Ammon's horn (tissue), 1 donor: ENCODE measurements at places on chromosomes 1 and 21.
A peak's percentile ranks its signal among the peaks of the same experiment; 100 is the strongest.

DNA sequence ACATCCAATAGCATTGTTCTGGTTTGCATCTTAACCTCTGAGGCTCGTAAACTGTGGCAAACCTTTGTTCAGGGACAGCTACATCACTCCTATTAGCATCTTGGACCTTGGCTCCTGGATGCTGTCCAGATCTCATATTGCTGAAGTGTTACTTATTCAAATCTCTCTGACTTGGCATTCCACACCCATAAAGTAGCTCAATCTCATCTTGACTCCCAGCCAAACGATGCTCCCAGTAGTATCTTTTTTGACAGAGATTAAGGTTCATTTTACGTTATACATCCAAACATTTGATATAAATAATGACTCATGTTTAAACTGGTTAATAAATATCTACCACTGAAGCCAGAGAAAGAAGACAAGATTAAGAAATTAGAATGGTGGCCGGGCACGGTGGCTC, 4.4 kb upstream of the FLVCR1 start:
- no peak for DNase-seq

- DNase-seq: no peak
Observed at GRCh38 chr1:5140136-5140535, 485.7 kb downstream of the AJAP1 start.

DNA sequence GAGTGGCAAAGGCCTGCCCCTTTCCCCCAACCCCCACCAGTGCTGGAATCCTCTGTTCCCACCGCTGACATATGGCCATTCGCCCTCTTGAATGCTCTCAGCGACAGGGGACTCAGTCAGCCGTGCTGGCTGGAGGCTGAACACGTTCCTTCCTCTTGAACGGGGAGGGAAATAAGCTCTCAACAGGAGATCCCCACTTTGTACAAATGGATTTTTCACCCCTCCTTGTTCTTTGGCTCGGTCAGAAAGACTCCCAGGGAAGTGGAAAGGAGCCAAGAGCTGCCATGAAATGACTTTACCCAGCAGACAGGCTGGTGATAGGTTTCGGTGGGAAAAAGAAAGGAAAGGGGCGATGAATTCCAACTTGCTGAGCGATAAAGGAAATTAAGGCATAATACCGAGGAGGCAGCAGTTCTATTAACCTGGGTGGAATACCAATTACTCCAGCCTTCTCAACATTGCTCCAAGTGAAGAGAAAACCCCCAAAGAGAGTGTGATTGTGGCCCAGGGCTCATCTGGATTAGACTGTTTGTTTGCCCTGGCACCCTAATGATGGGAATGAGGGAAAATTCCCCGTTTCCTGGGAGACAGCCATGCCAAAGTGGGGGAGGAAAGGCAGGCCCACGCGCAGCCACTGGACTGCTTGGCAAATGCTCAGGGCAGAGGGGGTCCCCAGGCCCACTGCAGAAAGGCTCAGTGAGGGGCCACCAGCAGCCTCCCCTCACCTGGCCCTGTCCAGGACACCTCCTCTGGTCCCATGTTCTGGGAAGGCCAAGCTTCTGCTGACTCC, 23.9 kb downstream of the LRP8 start:
- peak; percentile 45 for DNase-seq

DNA sequence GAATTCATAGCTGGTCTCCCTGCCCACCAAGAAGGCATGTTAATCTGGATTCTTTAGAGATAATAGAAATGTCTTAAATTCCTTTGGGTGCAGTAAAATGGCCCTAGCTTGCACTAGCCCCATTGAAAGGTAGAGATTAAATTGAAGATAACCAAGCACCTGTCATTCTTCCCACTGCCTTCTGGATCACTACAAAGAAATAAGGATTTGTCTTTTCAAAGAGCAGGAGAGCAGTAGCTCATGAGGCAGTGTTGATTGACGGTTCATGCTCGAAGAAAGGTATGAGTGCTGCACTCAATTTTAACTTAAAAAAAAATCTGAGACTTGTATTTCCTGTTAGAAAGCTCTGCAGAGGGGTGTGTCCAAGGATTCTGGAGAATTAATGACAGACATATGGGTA, 74.9 kb upstream of the F3 start:
- DNase-seq: no peak

GRCh38 chr21:24948186-24948585, 659.1 kb downstream of the MRPL39 start:
- DNase-seq: no peak

GRCh38 chr1:23613191-23614031, 54.1 kb upstream of the ID3 start:
- DNase-seq: no peak

DNA sequence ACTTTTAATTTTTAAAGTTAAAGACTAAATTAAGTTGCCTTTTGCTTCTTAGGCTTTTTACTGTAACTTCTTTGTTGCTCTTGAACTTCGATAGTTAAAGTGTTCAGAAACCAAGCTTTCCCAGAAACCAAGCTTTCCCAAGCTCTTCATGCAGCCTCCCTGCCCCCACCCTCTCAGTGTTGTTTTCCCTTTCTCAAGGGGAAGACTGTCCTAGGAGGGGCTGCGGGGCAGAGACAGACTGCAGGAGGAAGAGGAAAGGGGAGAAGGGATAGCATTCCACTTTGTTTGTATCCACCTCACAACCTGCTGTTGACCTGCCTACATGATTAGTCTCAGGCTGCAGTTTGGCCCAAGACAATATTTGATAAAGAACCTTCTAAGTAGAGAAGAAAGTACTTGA, 39.0 kb upstream of the DIPK1A start:
- peak; percentile 19 for DNase-seq

- DNase-seq: peak; percentile 39
Observed at GRCh38 chr1:66758241-66758755, 6.0 kb downstream of the DYNLT5 start.

DNA sequence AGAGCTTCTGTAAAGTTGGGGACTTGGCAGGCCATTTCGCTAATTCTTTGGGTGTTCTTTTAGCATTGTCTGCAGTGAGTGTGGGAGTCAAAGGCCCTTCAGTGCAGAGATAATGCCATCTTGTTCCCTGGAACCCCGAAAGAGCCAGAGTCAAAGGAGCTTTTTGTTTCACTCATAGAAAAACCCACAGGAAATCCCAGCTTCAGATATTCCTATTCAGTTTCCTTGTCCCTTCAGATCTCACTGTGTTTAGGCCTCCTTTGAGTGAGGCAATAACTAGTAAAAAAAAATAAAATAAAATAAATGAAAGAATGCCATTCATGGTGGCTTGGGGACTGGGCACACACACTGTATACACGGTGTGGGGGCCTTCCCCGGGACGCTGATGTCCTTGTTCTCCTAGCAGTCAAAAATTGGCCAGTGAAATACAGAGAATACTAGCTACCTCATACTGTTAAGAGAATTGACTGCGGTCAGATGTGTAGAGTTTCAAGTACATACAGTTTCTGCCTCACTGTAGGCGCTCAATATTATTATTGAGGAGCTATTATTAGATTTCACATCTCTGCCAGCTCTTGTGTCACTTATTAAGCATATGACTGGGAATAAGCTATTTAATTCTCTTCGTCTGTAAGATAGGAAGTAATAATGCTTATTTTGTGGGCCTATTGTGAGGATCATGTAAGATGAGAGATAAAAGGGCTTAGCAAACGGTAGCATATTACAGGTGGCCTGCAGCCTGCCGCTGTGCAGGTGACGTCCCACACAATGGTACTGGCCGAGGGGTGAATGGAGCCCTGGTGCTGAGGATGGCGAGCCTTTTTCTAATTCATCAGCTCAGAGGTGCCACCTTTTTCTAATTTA, 16.7 kb downstream of the DISC1 start:
- DNase-seq: peak; percentile 80

GRCh38 chr1:57599236-57599994, 175.6 kb upstream of the DAB1 start:
- peak; percentile 16 for DNase-seq

DNA sequence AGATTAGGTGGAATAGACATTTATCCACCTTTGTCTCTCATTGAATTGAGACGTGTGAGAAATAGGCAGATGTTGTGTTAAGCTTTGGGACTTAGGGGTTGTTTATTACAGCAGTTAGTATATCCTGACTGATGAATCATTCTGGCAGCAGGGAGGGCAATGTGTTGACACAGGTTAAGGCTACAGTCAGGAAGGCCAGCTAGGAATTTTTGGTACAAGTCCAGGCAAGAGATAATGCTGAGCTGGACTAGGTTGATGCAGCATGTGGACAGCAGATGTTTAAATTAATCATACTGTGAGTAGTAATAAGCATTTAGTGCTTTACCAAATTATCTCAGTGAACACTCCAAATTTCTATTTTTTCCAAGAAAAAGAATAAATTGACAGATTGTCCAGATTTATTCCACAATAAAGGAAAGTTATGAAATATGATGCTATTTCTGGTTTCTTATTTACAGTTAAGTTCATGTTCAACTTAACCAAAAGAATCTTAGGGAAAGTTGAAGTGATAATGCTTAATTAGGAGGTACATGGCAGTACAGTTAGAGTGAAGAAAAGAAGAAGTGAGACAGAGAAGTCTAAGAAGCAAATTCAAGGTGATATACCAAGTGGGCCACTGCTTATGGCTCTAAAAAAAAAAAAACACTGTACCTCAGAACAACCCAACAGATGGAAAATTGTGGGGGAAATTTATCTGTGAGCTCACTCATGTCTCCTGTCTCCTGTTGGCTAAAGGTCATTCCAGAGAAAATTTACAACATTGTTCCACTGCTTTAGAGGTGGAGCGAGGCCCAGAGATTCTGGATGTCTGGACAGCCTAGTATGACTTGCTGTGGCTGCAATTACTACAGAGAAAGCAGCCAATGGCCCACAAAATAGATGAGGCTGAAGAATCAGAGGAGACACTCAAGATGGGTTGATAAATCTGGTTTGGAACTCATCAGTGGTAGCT, 102.7 kb upstream of the C21orf91 start:
- no peak for DNase-seq

- no peak for DNase-seq
Observed at GRCh38 chr21:39381009-39381408, 32.1 kb upstream of the HMGN1 start.

DNA sequence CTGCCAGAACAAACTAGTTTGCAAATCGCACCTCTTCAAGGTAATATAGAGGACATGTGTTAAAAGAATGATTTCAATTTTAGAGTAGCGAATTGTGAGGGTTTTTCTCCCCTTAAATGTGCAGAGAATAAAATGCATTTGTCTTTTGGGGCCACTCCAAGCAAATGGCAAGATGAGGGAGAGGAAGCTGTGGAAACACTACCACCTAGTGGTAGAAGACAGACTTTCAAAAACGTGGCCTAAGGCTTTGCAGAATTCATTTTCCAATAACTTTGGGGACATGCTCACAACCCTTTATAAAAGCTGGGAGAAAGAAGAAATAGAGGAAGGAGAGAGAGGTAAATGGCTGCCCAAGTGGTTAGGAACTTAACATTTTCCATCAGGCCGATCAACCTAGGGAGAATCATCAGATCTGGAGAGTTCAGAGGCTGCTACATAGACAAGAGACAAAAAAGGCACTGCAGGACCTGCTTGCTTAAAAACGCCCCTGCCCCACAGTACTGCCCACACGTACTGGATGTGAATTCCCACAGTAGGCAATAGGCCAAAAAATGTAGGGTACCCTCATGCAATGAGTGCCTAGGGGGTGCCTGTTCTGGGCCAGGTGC, 15.7 kb upstream of the RCAN1 start:
- DNase-seq: peak; percentile 83

DNA sequence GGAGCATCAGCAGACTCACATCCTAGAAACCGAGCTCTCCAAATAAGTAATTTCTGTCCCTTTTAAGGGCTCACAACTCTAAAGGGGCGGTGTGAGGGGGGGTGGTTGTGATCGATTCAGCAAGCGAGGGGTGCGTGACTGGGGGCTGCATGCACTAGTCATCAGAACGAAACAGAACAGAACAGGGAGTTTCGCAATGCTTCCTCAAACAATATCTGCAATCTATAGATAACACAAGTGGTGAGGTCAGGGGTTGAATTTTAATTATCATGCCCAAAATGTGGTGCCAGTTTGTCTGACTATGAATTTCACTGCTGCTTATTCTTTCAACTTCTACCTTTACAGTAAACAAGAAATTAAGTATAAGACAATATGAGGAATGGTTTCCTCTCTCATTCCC, 1003.0 kb upstream of the NCAM2 start:
- DNase-seq: no peak

GRCh38 chr1:88640060-88640459, 44.0 kb upstream of the PKN2 start:
- no peak for DNase-seq

DNA sequence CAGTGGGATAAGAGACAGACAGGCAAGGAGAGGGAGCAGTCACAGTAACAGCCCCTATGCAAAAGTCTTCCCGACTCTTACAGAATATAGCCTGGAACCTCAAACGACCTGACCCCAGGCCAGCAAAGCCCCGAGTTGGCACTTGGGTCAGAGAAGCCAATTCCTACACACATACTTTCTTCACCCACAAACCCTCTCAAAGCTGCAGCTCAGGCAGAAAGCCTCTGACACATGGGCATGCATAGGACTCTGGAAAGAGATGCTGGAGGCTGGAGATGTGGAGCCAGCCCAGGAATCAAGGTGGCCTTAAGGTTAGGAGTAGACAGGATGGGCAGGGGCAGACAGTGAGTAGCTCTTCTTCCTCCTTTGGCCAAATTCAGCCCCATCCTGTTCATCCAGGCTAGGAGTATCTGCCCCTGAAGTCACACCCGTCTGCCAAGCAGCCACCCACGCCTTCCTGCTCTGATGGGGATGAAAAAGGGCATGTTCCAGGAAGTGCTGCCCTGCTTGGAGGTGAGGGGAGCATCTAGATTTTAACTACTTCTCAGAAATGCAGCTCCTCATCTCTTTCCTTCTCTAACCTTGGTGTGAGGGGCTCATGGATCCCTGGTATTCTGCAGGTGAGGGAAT, 7.8 kb downstream of the SLC41A1 start:
- DNase-seq: no peak

DNA sequence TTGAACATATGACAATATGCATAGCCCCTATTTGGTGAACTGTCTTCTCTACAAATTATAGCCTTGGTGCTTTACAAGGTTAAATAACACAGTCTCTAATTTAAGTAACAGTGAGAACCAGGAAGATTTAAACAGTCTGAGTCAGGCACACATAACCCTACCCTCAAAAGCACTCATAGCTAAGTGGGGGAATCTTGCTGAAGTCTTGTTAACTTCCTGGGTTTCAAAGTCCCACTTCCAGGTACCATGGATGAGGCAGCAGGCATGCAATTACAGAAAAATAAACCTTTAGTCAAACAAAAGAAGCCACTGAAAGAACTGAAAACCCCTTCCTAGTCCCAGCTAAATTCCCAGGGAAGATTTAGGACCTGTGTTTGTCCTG, 147.6 kb downstream of the PBX1 start:
- DNase-seq: no peak

GRCh38 chr21:46323227-46323709, 402 bp downstream of the C21orf58 start:
- peak; percentile 23 for DNase-seq
